NB4 (cell line): ENCODE measurements at places on chromosomes 4 and X.

GRCh38 chr4:20570981-20571715, 129.1 kb upstream of the PACRGL start:
- no peak for DNase-seq

GRCh38 chr4:36172656-36173055, 71.7 kb downstream of the ARAP2 start:
- no peak for DNase-seq

- DNase-seq: no peak
Measured at GRCh38 chr4:65399084-65399483, 271.2 kb downstream of the EPHA5 start.

- DNase-seq: no peak
Measured at GRCh38 chrX:30833896-30834295, 55.2 kb downstream of the TAB3 start.

GRCh38 chr4:155972098-155972497, 18.4 kb upstream of the CTSO start:
- peak; percentile 23 for DNase-seq

DNA sequence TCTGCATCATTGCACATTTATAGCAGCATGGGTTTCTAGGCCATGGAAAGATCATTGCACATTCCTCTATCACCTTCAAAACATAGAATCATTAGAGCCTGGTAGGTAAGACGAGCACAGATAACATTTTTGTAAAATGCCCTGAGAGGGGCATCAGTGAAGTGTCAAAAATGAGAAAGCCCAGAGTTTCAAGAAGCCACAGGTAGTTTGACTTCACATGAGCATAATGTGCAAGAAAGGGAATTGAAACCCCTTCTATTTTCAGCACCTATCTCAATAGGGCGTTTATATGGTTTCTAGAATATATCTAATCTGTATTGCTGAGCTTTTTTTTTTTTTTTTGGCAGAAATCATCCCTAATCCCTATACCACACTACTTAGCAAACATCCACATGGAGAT, 2441.7 kb downstream of the ARAP2 start:
- DNase-seq: no peak

- no peak for DNase-seq
Measured at GRCh38 chrX:77937291-77937690, 26.8 kb downstream of the ATP7A start.

- DNase-seq: no peak
Measured at GRCh38 chr4:78293821-78294301, 236.7 kb downstream of the FRAS1 start.

GRCh38 chrX:154793084-154793795, 12.0 kb downstream of the MPP1 start:
- DNase-seq: no peak

DNA sequence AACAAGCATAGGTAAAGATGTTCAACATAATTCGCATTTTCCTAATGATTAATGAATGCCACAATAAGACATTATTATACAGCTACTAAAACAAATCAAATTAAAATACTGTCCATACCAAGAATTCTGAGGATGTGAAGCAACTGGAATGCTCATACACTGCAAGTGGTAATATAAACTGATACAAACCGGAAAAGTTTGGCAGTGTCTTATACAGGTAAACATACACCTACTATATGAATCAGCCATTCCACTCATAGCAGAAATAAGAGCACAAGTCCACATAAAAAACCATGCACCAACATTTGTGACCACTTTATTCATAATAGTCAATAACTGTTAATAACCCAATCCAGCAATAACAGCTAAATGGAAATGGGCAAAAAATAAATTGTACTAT, 79.3 kb downstream of the FBXW7 start:
- DNase-seq: no peak

- DNase-seq: no peak
Measured at GRCh38 chr4:153310793-153311192, 33.7 kb upstream of the MND1 start.

DNA sequence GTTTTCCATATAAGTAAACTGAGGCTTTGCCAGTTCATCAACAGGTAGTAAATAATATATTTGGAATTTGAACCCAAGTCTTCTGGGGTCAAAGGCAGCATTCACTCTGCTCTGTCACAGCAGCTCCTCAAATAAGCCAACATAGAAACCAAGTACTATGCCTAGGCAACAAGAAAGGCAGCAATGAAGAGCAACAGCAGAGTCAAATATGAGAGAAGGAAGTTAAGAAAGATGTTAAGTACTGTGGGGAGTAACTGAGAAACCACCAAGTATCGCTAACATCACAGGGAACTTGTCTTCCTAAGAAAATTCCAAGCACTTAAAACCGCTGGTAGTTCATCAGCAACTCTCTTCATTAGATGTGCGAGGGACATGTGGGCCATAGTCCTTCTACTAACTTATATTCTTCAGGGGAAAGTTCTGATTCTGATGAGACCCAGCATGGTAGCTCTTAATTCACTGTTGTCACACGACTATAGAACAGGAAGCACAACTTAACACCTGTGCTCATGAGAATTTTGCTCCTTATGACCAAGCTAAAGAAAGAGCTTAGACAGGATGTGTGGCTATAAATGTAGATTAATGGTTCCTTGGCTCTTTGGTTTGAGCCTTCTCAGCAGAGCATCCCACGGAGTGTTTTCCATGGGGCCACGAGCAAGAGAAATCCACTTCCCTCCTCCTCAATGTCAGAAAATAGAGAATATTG, 107.8 kb downstream of the AR start:
- no peak for DNase-seq

DNA sequence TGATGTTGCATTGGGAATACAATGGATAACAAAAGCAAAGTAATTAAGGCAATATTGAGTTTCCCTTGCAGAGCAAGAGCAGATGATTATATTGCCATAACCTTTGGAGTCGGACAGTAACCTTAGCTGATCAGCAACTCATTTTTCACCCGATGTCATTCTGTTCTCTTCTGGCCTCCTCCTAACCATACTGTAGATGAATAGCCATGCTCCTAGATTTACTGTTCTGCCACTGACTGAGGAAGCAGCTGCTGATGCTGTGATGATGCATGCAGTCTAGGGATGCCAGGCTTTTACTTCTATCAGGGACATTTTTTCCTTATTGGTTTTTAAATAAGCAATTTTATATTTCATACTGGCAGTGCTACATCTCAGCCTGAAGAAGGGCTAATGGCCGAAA, 443.9 kb downstream of the GPAT3 start:
- no peak for DNase-seq

DNA sequence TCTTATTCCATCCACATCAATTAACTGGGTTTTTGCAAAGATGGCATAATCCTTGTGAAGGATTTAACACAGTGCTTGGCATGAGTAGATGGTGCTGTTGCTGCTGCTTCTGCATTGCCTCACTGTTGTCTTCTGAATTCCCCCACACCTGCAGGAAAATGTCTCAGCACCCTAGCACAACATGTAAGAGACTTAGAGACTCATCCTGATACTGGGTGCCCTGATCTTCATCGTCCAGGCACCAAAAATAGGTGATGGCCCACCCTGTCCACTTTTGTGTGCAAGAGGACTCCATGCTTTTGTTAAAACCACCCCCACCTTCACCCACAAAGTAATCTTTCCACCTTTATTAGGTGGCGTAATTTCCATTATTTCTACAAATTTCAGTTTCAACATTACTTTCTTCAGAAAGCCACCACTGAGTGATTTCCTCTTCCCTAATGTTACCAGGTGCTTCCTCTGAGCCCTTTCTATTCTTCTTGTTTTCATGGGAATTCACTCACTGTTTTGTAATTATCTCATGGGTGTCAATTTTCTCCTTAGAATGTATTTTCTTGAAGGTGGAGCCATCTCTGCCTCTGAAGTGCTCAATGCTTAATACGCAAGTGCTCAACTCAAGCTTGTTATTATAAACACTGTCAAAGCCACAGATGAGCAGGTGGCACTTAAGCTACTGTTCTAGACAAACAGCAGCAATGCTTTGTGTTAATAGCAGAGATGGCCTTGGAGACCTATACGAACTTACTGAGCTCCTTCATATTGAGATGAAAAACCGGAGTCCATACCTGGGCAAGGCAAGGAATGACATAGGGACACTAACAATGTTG, 89.5 kb downstream of the HS3ST1 start:
- no peak for DNase-seq

DNA sequence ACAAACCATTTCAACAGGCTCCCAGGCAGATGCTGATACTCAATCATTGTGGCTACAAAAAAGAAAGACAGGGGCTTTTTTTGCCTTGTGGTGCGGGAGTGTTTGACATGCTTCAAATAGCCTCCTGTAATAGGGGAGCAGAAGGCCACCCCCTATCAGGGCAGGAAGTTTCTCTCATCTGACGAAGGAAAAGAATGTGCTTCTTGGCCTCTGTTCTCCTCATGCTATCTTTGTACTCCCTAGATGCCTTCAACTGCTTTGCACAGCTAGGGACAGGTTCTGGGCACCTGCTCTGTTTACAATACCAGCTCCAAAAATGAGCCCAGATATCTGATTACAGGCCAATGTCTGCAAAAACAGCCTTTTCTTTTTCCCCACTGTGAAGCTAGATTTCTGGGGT, 391.1 kb downstream of the STIM2 start:
- no peak for DNase-seq

GRCh38 chrX:136781180-136781797, 557 bp upstream of the ARHGEF6 start:
- DNase-seq: peak; percentile 46

DNA sequence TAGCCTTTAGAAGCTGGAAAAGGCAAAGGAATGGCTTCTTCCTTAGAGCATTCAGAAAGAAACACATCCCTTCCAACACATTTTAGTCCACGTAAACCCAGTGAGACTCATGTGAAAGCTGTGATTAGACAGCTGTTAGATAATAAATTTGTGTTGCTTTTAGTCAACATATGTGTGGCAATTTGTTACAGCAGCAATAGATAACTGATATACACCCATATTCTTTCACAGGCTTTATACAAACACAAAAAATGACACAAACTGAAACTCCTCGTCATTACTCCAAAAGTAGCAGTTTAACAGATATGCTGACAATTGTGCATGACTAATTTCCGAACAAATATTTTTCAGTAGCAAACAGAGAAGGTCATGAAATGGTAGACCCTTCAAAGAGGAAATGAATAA, 65.3 kb downstream of the ANTXR2 start:
- no peak for DNase-seq

GRCh38 chr4:8332891-8333331, 63.4 kb downstream of the HTRA3 start:
- DNase-seq: no peak

- DNase-seq: peak; percentile 2
Measured at GRCh38 chr4:81736324-81736723, 264.6 kb upstream of the RASGEF1B start.

DNA sequence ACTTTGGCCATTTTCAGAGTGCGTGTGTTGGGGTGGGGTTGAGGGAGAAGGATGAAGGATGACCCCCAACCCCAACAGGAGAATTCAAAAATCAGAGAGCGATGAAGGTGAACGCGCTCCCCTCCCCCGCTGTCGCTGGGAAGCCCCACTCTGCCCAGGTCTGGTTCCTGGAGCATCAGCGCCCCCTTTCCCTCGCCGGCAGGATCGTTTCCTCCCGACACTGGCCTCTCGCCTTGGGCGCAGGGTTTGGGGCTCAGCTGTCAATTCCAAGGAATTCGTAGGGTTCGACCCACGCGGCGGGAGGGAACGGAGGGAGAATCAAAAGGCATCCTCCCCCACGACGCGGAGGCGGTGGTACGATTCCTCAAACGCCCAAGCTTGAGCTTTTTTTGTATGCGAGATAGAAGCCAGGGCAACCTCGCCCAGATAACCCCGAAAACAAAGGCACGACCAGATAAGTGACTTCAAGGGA, 1.0 kb upstream of the PDGFRA start:
- peak; percentile 40 for DNase-seq

DNA sequence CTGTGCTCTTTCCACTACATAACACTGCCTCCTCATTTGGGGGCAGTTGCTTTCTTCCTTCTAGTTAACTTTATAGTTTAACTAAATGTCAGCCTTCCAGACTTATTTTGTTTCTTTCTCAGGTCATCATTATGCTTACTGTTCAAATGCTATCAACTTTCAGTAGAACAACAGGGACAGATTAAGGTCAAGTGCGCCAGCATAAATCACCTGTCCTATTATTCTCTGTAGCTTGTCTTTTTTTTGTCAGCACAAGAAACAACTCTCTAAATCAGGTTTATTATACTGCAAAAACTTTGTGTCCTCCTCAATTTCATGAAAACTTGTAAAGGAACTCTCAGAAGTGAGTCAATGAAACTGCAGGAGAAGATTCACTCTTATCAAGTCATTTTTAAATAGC, 19.6 kb downstream of the SPANXA2 start:
- DNase-seq: no peak

DNA sequence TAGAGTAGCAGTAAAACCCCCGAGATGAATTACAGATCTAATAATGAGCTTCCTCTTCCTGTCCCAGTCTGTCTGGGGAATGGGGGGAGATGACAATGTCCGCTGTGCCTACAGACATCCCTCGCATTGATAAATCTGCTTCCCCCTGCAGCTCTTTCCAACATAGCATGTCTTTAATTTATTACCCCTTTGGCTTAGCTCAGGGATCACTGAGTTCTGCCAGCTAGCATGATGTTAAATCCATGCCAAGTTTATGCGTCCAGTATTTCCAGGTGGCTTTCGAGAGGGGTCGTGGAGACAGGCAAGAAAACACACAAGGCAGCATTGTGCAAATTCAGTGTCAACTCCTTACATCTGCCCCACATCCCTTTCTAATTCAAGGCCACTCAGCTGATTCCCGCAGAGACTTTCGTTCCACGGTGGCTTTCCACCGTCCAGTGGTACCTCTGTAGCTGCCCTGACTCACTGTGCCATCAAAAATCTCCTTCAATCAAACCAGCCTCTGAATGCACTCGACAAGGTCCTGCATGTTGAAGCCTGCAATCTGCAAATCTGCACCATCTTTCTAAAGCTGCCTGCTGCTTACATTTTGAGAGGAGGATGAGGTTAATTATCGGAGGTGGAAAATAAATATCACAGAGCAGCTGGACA, 75.1 kb downstream of the MXRA5 start:
- no peak for DNase-seq

- DNase-seq: no peak
Measured at GRCh38 chr4:113700602-113701150, 60.9 kb downstream of the CAMK2D start.

DNA sequence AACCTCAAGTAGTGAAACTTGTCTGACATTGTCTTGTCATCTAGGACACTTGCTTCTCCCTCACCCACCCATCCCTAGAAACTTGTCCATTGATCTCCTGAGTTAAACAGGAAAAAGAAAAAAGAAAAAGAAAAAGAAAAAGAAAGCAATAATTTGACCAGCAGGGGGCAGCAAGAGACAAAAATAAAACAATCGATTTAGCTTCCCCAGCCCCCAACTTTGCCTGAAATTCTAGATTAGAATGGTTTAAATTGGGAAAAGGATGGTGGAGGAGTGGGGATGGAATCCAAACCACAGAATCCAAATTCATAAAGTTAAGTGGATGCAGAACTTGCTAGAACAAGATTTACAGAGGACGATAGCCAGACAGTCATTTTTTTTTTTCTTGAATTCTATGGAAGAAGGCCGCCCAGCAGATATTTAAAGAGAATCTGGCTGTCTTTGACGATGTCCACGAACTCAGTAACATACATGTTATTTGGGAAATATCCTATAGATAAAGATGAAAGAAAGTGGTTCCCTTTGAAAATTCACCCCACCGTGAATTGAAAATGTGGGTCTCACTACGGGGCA, 282.9 kb downstream of the USP46 start:
- peak; percentile 51 for DNase-seq

- no peak for DNase-seq
Measured at GRCh38 chr4:119525771-119526712, 102.6 kb downstream of the PDE5A start.
